Adipocyte (in vitro differentiated cells): ENCODE measurements at places on chromosomes 5 and 9.
A peak's percentile ranks its signal among the peaks of the same experiment; 100 is the strongest.

GRCh38 chr5:158017469-158017868, 158.5 kb upstream of the CLINT1 start:
- DNase-seq: no peak

DNA sequence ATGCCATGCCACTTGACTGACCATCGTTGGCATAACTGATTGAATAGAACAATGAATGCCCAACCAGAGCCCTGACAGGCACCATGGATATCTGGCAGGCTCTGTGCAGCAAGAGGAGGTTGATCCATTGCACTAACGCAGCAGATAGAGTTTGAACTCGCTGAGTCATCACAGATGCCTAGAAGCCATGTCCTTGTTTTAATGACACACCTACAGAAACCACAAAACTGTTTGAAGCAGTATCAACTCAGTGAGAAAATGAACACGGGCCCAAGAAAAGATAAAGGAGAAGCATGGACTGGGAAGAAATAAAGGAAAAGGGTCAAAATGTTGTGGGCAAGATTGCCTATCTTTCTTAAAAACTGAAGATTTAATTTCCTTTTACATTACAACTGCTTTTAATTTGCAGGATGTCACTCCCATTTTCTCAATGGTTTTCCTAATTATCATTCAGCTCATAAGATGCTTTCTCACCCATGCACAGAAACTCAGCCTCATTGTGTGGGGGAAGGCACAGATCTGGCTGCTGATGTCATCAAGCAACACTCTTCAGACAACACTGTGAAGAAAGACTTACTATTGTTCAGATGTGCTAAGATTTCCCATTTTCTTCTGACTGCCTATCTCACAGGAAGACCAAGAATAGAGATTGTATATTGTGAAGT, 129.0 kb downstream of the PIK3R1 start:
- DNase-seq: peak; percentile 45

DNA sequence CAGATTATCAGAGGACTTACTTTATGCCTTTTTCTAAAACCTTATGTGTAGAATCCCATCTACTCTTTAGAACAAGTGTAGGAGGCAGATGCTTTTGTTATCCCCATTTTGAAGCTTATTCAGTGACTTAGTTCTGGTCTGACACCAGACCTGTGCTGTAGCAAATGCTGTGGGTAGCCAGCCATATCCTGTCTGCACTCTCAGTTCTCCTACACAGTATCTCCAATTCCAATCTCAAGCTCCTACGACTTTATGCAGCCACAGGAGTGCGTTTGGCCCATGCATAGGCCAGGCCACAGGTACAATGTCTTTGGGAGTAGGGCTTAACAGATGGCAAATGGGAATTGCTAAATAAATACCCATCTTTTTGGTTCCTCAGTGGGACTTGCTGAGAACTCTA, 292.6 kb downstream of the MCTP1 start:
- DNase-seq: no peak

DNA sequence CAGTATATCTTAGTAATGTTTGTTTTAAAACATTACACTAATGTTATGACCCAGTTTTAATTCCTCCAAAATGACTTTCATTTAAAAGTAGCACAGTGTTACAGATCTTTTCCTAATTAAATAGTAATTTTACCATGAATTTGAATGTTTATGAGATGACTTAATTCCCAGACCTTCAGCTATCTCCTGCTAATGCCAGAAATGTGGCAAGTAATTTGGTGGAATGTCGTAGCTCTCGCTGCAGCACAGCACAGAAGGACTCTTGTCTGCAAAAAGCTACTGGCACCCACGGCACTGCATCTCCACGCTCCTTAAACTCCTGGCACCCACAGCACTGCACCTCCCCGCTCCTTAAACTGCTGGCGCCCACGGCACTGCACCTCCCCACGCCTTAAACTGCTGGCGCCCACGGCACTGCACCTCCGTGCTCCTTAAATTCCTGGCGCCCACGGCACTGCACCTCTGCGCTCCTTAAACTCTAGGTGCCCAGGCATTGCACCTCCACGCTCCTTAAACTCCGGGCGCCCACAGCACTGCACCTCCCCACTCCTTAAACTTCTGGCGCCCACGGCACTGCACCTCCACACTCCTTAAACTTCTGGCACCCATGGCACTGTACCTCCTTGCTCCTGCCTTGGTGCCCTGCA, 163.1 kb downstream of the CDK5RAP2 start:
- no peak for DNase-seq

DNA sequence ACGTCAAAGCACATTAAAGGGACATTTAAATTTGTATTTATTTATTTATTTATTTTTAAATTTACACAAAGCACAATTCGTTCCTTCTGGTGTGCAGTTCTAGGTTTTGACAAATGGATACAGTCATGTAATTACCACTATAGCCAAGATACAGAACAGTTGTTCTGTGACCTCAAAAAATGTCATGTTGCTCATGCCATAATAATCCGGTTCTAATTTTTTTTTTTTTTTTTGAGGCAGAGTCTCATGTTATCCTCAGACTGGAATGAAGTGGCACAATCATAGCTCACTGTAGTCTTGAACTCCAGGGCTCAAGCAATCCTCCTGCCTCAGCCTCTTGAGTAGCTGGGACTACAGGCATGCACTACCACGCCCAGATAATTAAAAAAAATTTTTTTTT, 7.8 kb downstream of the IGFBPL1 start:
- DNase-seq: peak; percentile 15

- DNase-seq: no peak
Observed at GRCh38 chr9:98866435-98867102, 59.1 kb downstream of the GALNT12 start.

DNA sequence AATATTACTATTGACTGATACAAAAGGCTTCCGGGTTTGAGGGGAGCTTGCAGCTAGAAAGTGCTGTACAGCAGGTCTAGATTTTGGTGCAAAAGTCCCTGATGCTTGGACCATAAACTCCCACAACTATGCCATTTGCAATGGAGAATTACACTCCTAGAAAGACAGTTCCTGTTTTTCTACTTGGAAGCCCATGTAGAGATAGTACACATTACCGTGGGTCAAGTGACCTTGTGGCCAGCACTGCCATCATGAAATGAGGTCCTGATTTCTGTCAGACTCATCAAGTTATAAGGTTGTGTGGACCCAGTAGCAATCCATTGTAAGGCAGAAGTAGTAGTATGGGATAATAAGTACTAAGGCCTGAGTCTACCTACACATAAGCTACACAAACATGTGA, 42.8 kb upstream of the TNFSF8 start:
- no peak for DNase-seq

DNA sequence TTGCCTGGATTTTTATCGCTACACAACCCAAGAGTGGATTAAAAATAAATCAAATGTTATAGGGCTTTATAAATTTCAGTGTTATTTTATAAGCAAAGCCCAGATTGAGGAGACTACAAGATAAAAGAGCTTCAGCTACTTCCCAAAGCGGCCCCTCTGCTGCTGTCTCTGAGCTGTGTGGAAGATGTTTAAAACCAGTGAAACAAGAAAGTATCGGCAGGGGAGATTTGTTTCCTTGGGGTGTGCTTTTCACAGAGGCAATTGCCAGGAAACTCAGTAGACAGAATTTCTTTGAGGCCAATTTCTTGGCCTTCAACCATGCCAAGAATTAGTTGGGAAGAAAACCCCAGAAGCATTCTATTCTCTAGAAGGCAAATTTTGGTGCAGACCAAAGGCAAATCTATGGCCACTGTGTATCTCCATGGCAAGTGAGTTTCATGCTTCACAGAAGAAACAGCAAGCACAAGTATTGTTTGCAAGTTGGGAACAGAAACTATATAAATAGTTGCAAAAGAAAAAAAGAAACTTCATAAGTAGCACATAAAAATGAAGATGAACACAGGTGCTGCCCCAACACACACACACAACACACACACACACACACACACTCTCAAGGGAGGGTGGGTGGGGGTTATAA, 197.2 kb downstream of the PARP8 start:
- no peak for DNase-seq

DNA sequence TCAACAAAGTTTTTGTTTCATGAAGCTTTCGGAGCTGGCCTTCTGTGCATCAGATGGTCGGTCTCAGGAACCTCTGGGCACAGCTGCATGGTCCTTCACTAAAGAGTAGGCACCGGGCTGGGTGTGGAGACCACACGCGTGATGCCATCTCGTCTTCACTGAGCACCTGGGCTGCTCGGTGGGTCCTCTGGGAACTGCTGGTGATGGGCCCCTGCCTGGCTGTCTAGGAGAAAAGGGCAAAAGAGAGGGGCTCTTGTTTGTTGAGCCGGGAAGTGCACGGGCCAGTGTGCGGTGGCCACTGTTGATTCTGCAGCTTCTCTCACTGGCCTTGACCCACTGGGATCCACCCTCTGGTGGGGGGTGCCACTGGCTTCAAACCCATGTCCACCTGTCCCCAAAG, 46.0 kb downstream of the COL5A1 start:
- no peak for DNase-seq

DNA sequence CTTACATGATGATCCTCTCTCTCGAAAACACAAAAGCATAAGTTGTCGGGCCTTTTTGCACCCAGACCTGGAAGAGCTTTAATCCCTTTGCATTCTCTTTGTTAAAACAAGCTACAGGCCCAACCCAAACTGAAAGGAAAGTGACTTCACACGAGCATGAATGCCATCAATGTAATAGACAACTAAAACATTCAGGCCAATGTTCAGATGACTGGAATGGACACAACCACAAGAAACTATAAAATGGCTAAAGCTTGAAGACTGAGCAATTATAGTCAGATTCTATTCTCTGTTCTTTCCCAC, 45.5 kb downstream of the RFX3 start:
- no peak for DNase-seq

- DNase-seq: peak; percentile 32
Observed at GRCh38 chr5:88813244-88813643, 69.7 kb downstream of the MEF2C start.
